SK-N-SH treated with all-trans-retinoic acid at 6 μM for 48 hours (cell line): ENCODE measurements at places on chromosomes 6 and 20.

- no peak for ATAC-seq
Measured at GRCh38 chr6:152034631-152035030, 227.1 kb downstream of the ESR1 start.

DNA sequence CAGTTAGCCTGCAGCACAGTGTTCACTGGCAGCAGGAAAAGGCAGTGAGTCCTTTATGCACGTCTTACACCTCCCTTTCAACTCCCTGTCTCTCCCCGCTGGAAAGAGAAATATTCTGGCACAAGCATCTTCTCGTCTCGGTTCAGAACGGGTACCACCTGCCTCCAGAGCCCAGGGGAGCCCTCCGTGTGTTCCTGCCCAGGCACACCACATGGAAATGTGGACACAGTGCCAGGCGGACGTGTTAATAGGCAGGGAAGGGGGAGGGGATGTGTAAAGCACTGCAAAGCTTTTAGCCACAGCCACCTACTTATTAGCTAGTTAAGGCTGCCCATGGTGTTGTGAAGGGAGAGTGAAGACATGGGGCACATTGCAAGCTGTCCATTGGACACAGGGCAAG is 219.7 kb downstream of the FARS2 start:
- no peak for ATAC-seq

DNA sequence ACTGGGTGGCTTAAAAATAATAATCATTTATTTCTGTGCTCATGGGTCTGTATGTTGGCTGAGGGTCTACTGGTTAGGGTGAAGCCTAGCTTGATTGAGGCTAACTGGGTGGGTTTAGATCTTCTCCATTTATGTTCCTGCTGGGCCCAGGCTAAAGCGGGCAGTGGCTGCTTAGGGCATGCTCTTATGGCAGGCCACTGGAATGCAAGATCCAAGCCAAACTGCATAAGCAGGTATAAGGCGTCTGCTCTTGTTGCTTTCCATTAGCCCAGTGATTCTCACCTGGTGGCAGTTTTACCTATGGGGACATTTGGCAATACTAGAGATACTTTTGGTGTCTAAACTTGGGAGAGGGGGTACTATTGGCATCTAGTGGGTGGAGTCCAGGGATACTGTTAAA is 44.5 kb downstream of the QKI start:
- no peak for ATAC-seq

DNA sequence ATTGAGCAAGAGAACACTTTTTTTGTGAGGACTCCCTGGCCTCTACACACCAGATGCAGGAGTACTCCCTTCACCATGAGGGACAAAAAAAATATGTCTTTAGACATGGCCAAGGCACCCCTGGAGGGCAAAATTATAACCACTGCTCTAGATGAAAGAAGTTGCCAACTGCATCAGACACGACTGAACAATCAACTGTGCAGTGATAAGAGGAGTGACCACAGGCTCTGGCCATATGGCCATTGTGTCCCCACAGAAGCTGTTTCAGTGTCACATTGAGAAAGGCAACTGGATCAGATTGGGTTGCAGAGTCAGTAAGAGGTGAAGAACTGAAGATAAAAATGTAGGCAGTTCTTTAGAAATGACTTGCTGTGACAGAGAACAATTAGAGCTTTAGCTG is 85.7 kb downstream of the C6orf118 start:
- ATAC-seq, result no peak

DNA sequence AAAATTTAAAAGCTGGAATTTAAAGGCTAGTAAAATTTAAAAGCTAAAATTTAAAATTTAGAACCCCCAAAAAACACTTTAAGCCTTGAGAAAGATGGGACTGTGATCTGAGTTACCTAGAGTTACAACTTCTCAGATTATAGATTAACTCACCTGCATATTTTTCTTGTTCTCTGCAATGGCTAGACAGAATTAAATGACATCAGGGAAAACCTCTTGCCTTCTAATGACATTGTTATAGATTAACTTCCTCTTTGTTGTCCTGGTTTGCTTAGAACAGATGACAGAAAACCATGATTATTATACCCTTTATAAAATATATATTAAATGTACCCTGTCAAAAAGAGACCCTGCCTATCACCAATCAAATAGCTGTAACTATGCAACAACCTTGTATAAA is 56.4 kb downstream of the TRDN start:
- ATAC-seq, result no peak

DNA sequence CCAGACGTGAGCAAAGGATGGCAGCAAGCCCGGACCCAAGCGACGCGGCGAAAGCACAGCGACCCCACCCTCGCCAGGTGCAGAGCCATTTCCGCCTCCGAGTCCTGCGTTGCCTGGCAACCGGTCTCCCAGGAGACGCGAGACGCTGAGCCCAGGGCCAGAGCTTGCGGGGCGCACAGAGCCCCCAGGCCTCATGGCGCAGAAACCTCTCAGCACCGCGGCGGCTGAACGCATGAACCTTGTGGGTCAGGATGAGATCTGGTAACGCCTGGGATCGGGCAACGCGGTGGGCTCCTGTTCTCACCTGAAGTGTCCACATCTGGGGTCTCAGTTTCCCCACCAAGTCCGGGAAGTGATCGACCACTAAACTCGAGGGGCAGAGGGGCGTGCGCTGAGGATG is 77.7 kb downstream of the ANKRD60 start:
- ATAC-seq, result no peak

GRCh38 chr6:168030218-168030746 is 32.8 kb downstream of the KIF25 start:
- ATAC-seq, result no peak

DNA sequence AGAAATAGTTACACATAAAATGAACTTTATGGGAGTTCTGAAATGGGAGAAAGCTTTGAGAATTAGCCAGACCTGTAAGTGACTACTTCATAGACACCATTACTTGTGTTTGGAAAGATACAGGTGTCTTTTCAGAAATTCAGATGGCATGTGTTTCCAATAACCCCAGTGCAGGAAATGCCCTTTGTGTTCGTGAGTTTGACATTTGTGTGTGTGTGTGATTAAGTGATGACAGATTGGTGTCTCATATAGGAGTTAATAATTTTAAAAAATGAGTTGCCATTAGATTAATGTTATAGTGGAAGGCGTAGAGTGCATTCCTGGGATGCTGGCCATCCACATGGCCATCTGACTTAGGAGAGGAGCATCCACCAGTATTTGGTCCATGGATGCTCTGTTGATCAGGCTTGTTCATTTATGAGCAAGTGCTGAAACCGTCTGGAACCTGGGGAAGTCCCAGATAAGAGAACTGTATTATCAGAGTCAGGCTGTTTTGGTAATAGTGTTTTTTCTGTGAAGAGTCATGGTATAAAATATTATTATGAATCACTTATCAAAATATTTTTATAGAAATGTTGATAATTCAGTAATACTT is 3.1 kb downstream of the STK4 start:
- ATAC-seq, result no peak

GRCh38 chr20:51284871-51285270 is 257.6 kb downstream of the NFATC2 start:
- ATAC-seq, result no peak

DNA sequence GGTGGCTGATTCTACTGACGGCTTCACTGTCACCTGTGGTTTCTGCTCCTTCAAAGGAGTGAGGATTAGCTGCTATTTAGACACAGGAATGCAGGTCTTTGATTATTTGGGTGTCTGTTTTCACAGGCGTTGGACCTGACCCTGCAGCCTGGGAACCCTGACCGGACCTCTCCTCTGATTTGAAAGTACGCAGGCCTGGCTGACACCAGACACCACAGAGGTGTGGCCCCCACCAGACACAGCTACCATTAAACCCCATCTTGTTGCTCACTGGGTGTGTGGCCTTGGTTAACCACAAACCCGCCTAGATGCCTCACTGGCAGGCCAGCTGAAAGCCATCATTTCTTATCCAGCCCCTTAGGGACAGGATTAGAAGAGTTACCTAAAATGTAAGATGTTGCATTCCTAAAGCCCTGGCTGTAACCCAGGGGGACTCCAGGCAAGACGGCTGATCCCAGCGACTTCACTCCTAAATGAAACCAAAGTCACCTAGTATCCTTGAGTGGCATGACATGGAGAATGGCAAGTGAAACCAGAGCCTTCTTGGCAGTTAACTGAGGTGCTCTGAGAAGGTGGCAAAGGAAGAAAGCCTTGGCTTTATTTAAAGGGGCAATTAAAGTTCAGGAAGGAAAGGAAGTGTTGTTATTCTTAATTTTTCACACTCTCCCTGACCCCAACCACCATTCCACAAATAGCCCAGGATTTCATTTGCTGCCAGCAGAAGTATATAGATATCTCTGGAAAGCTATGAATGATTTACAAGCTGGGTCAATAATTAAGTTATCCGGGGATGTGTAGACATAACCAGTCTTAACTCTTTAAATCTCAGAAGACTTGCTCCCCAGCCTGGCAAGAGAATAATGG is 169.9 kb downstream of the QRSL1 start:
- ATAC-seq, result no peak

DNA sequence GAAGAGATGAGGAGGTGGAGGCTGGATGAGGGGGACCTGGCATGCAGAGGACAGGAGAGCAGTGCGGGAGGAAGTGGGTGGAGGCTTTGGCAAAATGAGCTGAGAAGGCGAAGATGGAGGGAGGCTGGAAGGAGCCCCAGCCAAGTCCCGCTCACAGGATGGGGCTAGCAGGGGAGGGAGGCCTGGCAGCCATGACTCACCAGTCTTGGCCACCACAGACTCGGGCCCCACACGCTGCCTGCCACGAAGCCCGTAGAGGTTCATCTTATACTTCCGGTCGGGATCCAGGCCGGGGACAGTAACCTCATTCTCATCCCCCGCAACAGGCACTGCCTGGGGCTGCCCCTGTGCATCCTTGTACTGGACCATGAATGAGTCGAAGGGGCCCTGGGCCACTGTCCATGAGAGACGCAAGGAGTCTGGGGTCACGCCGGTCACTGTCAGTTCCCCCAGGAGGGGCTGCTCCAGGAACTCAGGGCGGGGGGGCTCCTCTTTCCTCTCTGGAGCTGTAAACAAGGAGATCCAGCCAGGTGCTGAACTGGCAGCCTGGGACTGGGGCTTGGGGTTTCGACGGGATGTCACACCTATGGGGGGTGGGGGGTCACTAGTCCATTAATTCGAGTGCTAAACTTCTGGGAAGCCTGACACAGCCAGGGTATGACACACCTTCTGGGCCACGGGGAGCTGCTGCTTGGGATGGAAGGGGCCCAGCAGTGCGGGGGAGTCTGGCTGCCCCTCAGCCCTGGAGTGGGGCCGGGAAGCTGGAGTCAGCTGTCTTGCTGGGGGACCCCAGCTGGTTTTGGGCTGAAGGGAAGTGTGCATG is 27.8 kb downstream of the TNXB start:
- ATAC-seq, result peak; percentile 85
